ENCODE measurements at places on chromosomes 11 and 22.

DNA sequence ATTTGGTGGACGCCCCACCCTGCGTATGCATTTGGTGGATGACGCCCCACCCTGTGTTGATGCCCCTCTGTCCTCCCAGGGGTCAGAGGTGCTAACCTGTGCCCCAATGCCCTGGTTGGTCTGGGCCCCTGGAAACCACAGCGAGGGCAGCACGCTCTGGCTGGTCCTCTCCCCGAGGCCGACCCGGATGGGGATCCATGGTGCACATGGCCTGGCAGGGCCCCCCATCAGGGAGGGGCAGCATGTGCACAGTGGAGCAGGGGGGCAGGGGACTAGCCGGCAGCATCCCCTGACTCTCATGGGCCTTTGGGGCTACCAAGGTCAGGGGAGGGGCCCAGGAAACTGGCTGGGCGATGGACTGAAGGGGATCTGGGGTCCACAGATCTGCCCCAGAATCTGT, 7.6 kb upstream of the MUC5AC start:
- peak; percentile 13 for DNase-seq

- DNase-seq = no peak
These were observed 6.6 kb upstream of the CHEK1 start for GRCh38 chr11:125618383-125618782.

DNA sequence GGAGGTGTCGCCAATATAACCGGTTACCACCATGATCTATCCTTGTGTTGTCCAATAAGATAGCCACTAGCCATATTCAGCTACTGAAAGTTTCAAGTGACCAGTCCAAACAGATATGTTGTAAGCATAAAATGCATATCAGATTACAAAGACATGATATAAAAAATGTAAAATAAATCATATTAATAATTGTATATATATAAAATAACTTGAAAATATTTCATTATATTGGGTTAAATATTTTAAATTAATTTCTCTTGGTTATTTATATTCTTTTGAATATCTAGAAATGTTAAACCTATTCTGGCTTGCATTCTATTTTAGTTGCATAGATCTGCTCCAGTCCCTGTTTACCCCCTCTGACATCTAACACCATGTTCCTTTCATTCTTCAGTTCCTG, 121.7 kb upstream of the SEZ6L start:
- DNase-seq = no peak

DNA sequence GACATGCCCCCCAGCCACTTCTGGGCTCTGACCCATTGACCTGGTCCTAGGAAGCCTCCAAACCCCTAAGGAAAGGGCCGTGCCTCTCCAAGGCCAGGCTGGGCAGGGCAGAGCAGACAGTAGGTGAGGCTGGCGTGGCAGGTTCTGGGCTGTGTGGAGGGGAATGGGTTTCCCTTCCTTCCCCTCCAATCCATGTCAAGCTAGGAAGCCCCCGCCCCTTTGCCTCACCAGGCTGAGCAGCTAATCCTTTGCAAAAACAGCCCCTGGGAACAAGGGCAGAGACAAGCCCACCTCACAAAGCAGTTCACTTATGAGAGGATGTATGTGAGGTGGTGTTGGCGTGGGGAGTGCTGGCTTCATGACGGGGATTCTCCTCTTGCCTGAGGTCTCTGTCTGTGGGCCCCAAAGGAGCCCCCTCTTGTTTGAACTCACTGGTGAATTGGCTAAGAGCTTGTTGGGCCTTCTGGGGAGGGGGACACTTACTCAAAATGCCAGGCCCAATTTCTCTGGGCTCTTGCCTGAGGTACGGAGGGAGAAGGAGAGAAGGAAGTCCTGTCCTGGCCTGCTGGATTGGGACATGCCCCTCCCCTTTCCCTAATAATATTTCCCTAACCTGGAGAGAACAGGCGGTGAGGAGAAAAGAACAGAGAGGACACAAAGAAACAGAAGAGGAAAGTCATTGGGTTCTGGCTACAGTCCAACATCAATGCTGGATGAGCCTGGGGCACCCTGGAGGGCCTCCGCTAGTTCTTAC, 1.6 kb upstream of the TRIM29 start:
- DNase-seq = no peak

- DNase-seq = no peak
These were observed 106.8 kb downstream of the RBFOX2 start for GRCh38 chr22:35921777-35922176.

DNA sequence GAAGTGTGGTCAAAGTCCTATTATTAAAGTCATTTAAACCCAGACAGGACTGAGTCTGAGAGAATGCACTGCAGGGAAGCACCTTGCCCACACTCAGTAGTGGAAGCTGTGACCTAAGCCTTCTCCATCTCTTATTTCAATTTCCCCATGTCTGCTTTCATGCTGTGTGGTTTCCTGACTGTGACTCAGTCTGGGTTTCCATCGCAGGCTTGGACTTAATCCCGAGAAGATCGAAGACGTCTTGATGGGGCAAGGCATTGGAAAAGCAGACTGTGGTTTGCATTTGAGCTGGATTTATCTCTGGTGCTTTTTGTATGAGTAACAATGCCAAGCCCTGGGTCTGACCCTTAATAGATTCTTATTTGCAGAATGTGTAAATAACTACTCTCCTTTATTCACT, 238.9 kb downstream of the NTM start:
- no peak for DNase-seq

DNA sequence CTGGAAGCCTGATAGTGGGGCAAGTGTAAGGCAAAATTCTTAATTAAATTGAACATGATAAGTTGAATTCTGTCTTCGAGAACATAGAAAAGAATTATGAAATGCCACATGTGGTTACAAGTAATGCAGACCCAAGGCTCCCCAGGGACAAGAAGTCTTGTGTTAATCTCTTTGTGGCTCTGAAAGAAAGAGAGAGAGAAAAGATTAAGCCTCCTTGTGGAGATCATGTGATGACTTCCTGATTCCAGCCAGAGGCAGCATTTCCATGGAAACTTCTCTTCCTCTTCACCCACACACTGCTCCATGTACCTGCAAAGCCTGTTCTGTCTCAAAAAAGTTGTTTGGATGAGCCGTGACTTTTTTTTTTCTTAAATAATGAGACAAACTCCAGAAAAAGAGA, 1.9 kb upstream of the TYR start:
- no peak for DNase-seq

DNA sequence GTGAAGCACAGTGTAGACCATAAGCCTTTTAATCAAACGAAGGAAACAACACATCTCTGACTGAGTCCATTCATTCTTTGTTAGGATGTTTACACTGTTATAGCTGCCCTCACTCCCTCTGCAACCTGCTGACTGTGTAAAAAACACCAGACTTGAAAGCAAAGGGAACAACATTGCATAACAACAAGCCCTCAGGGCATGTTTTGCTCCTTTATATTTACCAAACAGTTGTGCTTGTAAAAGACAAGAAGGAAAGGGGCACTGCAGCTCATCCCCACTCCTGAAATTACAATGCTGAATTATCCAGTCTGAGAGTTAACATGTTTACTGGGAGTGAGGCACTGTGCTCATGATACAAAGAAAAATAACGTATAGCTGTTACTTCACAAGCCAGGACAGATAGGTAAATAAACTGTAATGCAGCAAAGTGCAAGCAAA, 46.4 kb downstream of the RAB30 start:
- DNase-seq = no peak

DNA sequence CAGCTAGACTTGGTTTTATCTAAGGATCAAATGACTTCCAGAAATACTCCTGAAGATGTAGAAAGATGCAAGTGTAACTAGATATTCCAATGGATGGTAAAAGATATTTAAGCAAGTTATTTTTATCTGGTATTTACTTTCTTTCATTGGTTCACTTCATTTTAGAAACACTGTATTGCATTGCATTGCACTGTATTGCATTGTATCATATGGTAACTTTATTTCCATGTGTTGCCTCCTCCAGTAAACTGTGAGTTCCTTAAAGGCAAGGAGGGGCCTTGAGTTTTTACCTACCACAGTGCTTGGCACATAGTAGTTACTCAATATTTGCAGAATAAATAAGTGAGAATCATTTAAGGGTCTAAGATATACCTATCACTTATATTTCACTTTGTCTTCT, 31.8 kb upstream of the FLI1 start:
- DNase-seq = no peak

DNA sequence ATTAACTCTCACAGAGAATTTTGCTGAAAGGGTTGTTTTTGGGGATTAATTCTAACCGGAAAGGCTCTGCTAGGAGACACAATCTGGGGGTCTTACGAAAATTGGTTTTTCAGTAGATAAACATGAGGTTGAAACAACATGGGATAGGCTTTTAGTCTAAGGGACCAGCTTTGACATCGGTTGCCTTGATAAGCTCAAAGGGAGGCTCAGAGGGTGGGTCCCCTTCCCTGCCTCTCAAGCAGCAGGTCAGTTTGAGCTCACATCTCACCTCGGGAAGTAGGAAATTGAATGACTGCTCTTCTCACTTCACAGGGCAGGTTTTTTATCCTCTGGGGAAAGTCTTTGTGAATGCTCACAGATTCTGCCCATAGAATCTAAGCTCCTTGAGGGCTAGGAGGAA, 70.2 kb upstream of the KIRREL3 start:
- DNase-seq = no peak

DNA sequence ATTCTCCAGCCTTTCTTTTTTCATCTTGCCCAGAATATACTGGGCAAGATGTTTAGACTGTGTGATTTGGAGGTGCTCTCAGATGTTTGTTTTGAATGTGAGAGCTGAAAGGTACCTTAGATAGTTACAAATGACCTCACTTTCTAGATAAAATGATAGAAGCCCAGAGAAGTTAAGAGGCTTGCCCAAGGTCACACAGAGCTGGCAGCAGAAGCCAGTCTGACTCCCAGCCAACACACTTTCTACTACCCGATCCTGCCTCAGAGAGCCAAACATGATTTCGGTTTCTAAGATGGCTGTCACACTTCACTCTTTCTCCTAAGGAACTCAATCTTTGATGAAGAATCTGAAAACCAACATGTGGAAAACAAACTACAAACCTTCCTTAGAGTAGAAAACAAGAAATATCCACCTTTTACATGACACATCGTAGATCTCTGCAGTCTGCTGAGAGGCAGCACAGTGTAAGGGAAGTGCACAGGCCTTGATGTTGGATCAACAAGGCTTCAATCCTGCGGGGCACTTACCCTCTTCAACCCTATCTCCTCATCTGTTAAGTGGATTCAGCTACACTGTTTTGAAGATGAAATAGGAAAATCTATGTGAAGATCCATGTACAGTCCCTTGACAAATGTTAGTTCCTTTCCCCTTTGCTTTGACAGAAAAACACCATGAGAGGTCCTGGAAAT, 58.6 kb downstream of the SYTL2 start:
- DNase-seq = no peak

- no peak for DNase-seq
These were observed 24.7 kb downstream of the TNRC6B start for GRCh38 chr22:40202225-40202944.

DNA sequence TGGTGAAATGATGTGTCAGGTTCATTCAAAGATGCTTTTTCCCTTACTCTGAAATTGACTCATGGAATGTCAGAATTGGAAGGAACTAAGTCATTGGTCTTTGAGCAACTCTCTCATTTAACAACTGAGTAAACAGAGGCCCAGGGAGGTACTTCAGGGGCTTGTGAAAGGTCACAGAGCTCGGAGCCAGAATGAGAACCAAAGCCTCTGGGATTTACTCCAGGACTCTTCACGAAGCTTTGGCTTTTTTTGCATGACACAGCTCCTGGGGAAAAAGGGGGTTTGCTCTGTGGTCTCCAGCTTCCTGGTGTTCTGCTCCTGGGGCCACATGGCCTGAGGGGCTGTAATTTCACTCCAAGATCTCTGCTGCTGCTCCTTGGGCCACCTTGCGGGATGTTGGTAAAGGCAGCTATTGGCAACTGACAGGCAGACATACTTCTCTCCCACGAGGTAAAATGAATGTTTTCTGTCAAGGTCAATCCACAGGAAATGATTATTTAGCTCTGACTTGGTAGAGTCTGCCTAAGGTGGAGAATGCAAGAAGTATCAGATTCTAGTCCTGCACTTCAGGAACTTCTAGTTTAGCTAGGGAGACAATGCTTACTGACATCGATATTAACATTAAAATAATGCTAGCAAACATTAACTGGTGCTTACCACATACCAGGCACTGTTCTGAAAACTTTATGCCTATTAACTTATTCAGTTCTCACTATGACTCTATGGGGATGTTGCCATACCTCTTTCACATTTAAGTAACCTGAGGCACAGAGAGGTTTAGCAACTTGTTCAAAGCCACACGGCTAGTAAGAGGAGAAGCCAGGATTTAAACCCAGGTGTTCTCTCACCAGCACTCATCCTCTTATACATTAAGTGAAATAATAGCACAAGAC, 16.1 kb downstream of the PKNOX2 start:
- no peak for DNase-seq

DNA sequence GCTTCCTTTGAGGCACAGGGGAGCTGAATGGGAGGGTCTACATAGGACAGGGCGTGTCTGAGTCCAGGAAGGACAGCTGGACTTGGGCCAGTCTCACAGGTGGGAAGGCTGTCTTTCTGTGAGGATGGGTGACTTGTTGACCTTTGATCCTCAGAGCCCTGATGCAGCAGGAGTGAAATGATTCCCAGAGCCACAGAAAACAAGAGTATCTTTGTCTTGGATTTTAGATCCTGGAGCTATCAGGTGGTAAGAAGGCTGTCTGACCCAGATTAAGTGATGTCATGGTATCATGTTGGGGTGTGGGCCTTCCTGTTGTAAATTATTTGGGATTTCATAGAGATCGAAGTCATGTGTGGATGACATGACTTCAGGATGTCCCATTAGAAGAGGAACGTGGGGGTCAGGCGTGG, 15.0 kb downstream of the PTPRJ start:
- DNase-seq = no peak

DNA sequence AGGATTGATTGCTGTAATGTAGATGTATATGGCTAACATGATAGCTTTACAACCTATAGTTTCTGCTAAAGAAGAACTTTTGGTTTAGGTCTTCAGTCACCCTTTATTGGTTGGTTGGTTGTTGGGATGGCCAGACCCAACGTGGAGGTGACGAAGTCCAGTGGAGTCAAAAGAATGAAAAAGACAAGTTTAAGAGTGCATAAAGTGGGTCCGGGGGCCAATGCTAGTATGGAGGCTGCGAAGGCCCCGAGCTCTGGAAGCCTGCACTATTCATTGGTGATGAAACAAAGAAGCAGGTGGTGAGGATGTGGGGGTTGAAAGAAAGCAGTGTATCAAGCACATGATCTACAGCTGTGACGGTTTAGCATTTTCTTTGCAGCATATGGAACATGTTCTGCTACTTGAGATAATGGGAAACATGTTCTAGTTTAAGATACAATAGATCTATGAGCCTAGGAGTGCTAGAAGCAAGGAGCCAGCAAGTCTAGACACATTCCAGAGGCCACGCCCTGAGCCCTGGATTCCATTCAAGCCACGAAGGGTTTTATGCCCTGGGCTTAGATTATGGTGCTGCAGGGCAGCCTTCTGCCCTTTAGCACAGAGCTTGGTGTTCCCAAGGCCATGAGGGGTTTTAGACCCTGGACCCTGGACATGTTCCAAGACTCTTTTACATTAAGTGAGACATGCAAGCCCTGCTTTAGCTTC, 6.3 kb downstream of the TCP11L1 start:
- DNase-seq = no peak

Measured in activated B cell treated with CpG ODN at 0.5 μM for 24 hours (primary cell).